Retina (tissue), 1 donor: ENCODE measurements at places on chromosomes 4 and X.

DNA sequence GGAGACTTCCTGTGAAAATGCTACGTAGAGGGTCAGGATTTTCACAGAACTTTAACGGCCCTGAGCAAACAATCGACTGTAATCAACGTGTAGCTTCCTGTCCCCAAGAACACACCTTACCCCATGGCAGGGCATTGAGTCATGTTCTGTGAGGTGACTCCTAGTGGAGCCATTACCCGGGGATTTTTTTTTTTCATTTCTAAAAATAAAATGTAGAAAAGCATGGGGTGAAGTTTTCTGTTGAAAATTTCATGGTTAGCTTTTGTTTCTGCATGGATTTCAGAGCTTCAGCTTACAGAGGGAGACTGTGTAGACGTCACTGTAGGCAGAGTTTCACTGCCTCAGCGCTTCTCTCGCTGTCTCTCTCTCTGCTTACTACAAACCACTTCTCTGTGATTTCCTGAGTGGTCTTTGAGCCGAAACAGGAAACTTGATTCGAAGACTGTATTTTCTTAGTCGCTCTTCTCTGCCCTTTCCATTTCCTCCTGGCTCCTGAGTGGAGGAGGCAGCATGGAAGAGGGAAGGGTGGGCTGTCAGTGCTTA, 111.7 kb downstream of the NFKB1 start:
- DNase-seq = no peak

GRCh38 chr4:73396993-73397972, 6.8 kb upstream of the ALB start:
- no peak for DNase-seq

- DNase-seq = no peak
These were observed 113.3 kb downstream of the ELOVL6 start for GRCh38 chr4:110085131-110085530.

GRCh38 chrX:43450355-43450754, 205.7 kb upstream of the MAOA start:
- DNase-seq = no peak

GRCh38 chrX:43836435-43837184, 45.6 kb downstream of the MAOB start:
- peak; percentile 10 for DNase-seq
